ENCODE measurements at places on chromosomes 4 and X.

- no peak for DNase-seq
These were observed 406.6 kb downstream of the PCDH10 start for GRCh38 chr4:133555671-133556070.

- no peak for DNase-seq
These were observed 34.9 kb upstream of the ANXA10 start for GRCh38 chr4:168057412-168057811.

DNA sequence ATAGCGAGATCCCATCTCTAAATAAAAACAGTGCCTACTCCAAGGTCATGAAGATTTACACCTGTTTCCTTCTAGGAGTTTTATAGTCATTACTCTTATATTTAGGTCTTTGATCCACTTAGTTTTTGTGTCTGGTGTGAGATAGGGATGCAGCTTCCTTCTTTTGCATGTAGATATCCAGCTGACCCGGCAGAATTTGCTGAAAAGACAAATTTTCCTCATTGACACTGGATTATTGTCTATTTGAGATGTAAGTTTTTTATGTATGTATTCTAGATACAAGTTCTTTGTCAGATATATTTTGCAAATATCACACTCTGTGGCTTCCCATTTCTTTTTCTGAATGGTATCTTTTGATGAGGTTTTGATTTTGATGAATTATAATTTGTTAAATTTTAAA is 85.4 kb downstream of the RFC1 start:
- DNase-seq = no peak

DNA sequence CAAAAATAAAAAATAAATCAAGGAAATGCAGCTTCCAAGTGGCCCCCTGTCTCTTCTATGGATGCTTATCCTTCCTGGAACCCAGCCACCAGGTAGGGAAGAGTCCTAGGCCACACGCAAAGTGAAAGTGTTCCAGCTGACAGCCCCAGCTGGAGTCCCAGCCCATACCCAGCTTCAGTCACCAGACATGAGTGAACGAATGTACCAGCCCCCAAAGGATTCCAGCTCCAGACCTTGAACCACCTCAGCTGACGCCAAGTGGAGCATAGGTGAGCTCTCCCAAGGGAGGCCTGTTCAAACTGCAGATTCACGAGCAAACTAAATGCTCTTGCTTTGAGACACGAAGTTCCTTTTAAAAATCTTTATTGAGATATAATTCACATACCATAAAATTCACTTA is 62.0 kb downstream of the BCOR start:
- no peak for DNase-seq

GRCh38 chrX:10931976-10932375 is 179.2 kb upstream of the HCCS start:
- no peak for DNase-seq

- DNase-seq = no peak
These were observed 8.8 kb upstream of the GEMIN8 start for GRCh38 chrX:14038375-14039085.

- DNase-seq = peak; percentile 19
These were observed 292.5 kb downstream of the CHIC1 start for GRCh38 chrX:73855546-73855945.

DNA sequence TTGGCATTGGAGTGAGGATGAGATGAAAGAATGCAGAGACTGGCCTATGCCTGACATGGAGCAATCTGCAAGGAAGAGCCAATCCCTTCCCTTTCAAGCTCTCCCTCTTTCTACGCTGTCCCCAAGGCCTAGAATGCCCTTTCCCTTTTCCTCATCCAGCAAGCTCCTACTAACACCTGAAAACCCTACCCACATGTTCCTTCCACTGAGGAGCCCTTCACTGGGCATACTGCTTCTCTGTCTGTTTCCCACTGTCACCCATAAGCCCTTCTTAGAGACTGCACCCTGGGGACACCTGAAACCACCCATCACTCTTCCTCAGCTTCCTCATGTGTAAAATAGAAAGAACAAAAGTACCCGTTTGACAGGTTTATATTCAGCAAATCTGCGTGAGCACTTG is 249.6 kb upstream of the PSAPL1 start:
- no peak for DNase-seq

- no peak for DNase-seq
These were observed 393.3 kb upstream of the CTSO start for GRCh38 chr4:156346959-156347385.

- no peak for DNase-seq
These were observed 140.2 kb upstream of the FAM241A start for GRCh38 chr4:112005027-112005426.

- no peak for DNase-seq
These were observed 1.8 kb downstream of the TLR1 start for GRCh38 chr4:38802561-38803355.

- DNase-seq = no peak
These were observed 56.6 kb downstream of the INTS12 start for GRCh38 chr4:105651884-105652283.

DNA sequence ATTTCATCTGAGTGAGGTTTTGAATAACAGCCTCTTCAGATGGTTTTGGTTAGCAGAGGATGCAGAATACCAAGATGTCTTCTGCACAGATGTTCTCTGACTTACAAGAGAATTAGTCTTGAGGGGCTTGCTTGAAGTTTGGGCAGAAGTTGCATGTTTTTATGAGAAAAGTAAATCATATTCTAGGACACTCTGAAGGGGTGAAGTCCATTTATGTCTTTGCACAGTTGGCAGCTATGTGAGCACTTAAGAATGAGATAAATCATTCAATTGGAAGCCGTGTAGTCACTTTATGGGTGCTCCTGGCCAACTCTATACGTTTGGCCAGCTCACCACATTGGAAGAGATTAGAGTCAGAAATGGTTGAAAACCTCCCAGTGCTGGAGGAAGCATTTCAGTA is 252.7 kb upstream of the KCNIP4 start:
- DNase-seq = no peak
